ENCODE measurements at places on chromosomes 6 and 20.

- no peak for DNase-seq
These were observed 232.7 kb upstream of the SGK1 start for GRCh38 chr6:134550604-134551003.

GRCh38 chr6:157033428-157034140, 256.4 kb downstream of the ARID1B start:
- DNase-seq = no peak

GRCh38 chr6:112085286-112086065, 1.8 kb downstream of the TUBE1 start:
- DNase-seq = no peak

- DNase-seq = no peak
These were observed 532.8 kb downstream of the QKI start for GRCh38 chr6:163947276-163947675.

DNA sequence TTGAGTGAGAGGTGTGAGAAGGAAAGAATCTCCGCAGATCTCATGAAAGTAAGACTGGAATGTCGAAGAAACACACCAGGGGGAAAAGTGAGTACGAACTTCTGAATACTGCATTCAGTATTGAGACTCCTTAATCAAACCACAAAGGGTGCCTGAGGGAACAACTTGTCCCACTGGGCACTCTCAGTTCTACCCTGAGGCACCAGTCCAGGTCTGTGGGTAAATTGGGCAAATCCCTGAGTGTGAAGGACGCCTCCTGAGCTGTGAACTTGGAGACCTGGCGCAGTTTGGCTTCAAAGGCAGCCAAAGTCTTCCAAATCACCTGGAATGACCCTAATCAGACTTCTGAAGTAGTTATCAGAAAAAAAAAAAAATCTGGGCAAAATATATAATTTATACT, 329.7 kb downstream of the BTBD9 start:
- DNase-seq = no peak

GRCh38 chr6:14705841-14706377, 540.0 kb upstream of the JARID2 start:
- no peak for DNase-seq

DNA sequence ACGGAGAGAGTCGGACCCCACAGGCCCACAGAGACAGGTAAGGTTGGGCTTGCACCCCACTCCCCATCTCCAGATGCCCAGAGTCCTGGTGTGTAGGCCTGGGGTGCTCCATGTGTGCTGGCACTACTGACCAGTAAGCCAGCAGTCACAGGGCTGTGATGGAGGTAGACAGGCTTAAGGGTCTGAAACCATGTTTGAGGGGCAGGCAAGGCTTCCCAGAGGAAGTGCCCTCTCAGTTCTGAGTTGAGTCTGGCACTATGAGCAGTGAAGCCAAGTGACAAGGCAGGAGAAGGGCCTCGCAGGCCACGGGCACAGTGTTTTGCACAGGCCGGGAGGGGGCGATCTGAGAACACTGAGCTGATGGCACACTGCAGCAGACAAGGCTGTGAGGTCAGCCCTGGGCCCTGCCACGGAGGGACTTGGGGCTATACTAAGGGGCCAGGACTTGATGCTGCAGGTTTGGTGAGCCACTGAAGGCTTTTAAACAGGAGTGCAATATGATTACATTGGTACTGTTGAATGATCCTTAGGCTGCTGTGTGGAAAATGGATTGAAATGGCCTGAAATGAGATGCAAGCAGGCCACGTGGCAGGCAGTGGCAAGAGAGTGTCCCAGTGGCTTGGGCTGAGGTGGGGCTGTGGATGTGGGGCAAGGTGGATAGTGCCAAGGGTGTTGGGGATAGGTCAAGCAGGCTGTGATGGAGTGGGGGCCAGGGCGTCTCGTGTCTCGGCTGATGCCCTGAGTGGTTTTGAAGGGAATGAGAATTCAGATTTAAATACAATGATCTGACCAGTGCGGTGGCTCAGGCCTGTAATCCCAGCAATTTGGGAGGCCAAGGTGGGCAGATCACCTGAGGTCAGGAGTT, 20.3 kb downstream of the TTBK1 start:
- DNase-seq = peak; percentile 93

DNA sequence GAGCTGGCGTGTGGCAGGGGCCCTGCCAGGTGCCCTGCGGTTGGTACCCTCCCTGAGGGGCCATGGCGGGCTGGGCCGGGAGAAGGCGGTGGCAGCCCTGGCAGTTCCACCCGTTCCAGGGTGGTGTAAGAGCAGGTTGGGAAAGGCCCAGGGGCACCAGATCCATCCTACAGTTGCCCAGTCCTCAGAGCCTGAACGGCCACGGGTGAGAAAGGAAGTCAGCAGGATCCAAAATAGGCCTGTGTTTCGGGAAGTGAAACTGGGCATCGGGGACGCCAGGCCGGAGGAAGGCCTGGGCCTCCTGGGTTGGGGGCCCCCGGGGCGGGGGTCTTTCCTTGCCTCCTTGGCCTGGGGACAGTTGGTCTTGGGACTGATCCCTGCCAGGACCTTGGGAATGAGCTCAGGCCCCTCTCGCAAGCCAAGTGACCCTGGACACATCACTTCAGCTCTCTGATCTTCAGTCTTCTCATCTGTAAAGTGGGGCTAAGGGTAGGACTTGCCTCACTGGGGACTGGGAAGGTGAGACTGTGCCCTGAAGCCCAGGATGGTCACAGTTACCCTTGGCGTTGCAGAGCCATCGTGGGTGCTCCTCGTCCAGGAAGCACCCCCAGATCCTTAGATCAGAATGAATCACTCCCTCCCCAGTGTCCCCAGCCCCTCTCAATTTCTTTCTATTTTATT, 18.1 kb upstream of the NOL4L start:
- DNase-seq = no peak

DNA sequence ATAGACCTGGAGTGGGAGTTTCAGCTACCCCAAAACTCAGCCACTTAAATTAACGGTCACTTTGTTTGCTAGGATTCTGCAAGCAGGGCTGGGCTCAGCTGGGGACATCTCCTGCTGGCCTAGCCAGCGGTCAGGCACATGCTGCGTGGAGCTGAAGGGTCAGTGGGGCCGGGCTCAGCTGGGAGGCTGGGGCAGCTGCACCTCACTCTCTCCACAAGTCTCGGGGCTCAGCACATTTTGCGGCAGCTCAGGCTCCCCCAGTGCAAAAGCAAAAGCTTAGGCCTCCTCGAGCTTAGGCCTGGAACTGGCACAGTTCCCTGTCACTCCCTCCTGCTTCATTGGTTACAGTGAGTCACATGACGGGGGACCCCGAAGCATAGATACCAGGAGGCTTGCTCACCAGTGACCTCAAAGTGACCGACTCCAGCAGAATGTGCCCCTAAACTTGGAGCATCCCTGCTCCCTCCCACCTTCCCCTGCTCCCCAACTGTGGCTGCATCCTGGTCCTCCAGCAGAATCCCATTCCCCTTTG, 80.6 kb upstream of the CST7 start:
- DNase-seq = no peak

Data from GM12892 (cell line).